GM04504 (cell line): ENCODE measurements at places on chromosomes 2 and 18.
A peak's percentile ranks its signal among the peaks of the same experiment; 100 is the strongest.

GRCh38 chr2:77520641-77521547, 1.3 kb downstream of the LRRTM4 start:
- no peak for DNase-seq

GRCh38 chr2:6523476-6523875, 342.2 kb downstream of the CMPK2 start:
- DNase-seq: no peak

- no peak for DNase-seq
Measured at GRCh38 chr2:67015681-67016080, 381.5 kb upstream of the ETAA1 start.

- DNase-seq: no peak
Measured at GRCh38 chr2:23363831-23364230, 21.1 kb upstream of the KLHL29 start.

GRCh38 chr2:164688896-164689419, 67.7 kb upstream of the GRB14 start:
- DNase-seq: no peak

- no peak for DNase-seq
Measured at GRCh38 chr2:137921105-137921880, 43.0 kb upstream of the HNMT start.

GRCh38 chr2:191329841-191330240, 84.6 kb downstream of the MYO1B start:
- no peak for DNase-seq

GRCh38 chr2:173075781-173076580, at the start of gene MAP3K20:
Gene MAP3K20 (plus strand): TSS chr2:173075846. CDS start chr2:173091032, 15,186 bp downstream.
- peak; percentile 62 for DNase-seq

- no peak for DNase-seq
Measured at GRCh38 chr2:231932985-231933915, 7.1 kb upstream of the NPPC start.

- DNase-seq: no peak
Measured at GRCh38 chr2:104213758-104214157, 640.2 kb upstream of the POU3F3 start.

DNA sequence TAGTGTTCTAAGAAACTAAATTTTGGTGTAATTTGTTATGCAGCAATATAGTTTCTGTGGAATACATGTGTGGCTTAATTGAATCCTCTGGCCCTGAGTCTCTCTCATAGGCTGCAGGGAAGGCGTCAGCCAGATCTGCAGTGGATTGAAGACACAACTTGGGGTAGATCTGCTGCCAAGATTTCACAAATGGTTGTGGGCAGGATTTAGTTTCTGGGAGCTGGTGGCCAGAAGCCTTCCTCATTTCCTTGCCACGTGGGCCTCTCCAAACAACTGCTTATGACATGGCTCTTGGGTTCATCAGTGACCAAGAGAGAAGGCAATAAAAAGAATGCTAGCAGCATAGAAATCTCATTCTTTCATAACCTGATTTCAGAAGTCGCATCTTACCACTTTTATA, 28.2 kb downstream of the CCDC102B start:
- DNase-seq: peak; percentile 41

- DNase-seq: no peak
Measured at GRCh38 chr18:24678626-24679025, 218.2 kb downstream of the HRH4 start.

DNA sequence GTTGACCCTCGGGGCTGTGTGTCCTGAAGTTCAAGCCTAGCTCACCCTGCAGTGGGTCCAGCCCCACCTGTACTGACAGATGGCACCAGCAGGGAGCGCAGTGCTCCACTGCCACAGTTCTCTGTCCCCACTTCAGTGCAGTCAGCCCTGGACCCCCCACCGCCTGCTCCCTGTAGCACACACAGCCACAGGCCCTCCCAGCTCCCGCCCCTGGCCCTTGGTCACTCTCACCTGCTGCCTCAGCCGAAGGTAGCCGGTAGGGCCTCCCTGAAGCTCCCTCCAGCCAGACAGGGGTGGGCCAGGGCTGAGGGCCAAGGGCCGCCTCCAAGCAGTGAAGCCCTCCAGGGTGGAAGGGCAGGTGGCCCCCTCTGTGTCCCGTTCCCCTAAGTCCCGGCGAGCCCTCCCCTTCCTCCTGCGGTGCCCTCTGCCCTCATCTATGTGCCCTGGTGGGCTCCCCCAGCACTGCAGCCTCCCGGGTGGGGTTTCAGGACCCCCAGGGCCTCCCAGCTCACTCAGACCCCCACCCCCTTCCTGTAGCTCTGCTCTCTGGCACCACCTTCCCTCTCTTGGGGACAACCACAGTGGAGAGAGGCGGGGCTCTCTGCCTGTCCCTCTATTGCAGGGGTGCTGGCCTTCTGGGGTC, 10.8 kb upstream of the ALPP start:
- DNase-seq: no peak

DNA sequence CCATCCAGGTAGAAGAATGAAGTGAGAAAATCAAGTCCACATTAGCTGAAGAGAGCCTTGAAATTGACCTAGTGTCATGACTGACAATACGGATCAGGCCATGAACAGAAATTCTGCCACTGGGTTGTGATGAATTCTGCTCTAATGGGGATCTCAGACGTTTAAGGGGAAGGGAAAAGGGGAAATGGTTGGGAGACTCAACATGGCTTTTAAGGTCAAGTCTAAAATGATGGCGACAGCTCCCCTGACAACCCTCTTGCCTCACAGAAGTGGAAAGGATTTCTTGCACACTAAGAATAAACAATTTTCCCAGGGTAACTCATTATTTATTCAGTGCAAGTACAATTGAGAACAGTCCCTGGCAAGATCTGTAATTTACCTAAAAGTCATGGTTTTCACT, 302.5 kb upstream of the ACVR2A start:
- DNase-seq: no peak

GRCh38 chr2:40240070-40240469, 211.8 kb downstream of the SLC8A1 start:
- peak; percentile 95 for DNase-seq

DNA sequence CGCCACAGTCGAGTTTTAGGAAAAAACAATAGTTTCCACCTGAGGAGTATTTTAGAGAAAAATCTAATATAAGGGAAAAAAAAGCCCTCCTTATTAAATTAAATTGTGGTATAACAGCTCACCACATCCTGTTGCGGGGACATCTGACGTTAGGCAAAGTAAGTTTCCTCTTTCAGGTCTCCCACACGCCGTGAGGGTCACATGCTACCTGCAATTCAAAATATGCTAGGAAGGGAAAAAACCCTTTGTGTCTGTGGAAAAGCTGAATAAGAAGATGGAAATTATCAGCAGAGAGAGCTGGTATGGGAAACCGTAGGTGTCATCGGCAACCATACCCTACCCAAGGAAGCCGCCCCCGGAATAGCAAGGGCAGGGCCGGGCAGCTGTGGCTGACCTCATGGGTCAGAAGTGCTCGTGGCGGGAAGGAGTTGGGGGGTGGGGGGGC, 128.0 kb downstream of the NFATC1 start:
- no peak for DNase-seq

DNA sequence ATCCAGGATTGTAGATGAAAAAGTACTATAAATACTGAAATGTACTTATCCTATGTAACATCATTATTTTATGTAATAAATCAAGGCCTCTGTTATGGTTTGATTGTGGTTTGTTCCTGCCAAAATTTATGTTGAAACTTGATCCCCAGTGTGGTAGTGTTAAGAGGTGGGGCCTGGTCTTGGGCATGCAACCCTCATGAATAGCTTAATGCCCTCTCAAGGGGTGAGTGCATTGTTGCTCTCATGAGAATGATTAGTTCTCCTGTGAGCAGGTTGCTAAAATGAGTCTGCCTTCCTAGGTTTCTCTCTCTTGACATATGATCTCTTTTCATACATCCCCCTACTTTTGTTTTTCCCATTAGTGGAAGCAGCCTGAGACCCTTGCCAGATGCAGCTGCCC, 915.4 kb downstream of the TSN start:
- DNase-seq: no peak

DNA sequence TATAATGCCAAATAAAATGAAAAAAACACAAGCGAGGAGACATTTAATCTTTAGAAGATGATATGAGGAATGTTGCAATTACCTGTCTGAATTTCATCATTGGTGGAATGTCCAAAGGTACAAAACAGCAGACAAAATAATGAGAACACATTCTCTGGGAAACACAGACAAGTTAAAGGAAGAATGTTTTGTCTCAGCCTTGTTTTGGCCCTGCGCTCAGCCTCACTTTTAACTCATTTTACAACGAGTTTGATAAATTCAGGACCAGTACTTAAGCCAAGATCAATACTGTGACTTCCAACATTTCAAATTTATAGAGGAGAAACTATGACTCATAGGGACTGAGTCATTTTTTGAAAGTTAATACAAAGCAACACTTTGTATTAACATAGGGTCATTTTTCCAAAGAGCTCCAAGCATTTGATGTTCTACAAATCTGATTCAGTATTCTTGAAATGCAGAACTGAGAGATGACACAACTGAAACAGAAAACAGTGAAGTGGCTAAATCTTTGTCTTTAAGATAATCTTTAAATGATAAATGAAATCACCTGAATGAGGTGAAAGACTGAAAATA, 833.2 kb upstream of the CHAC2 start:
- no peak for DNase-seq

DNA sequence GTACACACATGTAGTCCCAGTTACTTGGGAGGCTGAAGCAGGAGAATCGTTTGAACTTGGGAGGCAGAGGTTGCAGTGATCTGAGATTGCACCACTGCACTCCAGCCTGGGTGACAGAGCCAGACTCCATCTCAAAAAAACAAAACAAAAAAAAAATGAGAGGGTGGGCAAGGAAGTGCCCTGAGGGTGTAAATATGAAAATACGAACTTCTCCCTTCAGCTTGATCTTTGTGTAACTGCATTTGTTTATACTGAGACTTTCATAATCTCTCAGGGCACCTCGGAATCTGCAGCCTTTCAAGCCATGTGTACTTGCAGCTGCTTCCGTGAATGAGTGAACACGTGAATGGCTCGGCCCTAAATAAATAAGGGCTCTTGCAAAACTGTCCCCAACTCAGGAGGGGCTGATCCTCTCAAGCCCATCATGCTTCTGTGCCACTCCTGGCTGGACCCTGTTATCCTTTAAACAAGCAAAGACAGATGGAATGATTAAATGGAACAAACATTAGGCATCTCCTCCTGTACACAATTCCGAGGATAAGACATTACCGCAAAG, 96.8 kb downstream of the BOD1L2 start:
- no peak for DNase-seq

DNA sequence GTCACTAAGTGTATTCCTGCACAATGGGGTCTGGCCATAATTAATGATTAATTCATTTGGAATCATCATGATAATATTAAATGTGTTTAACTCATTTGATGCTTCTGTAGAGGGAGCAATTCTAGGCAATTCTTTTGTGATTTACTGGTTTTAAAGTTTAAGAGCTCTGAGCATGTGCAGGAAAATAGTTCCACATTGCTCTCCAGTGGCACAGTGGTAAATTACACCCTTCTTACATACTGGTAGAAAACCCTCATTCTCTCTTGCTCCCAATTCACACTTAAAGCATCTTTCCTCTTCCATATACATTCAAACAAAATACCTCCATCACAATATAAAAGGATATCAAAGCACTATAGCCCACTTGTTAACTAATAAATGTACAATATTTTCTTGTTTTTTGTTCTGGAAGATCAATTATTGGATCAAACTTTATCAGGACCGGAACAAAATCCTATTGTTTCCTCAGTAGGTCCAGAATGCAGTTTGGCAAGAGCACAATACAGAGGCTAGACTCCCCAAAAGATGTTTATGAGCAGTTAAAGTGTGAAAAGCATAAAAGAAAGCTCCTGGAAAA, 844.3 kb downstream of the MBD2 start:
- DNase-seq: peak; percentile 0

- DNase-seq: no peak
Measured at GRCh38 chr2:177675350-177675821, 282.8 kb downstream of the AGPS start.

GRCh38 chr2:60483401-60483800, 70.1 kb downstream of the BCL11A start:
- DNase-seq: peak; percentile 44

DNA sequence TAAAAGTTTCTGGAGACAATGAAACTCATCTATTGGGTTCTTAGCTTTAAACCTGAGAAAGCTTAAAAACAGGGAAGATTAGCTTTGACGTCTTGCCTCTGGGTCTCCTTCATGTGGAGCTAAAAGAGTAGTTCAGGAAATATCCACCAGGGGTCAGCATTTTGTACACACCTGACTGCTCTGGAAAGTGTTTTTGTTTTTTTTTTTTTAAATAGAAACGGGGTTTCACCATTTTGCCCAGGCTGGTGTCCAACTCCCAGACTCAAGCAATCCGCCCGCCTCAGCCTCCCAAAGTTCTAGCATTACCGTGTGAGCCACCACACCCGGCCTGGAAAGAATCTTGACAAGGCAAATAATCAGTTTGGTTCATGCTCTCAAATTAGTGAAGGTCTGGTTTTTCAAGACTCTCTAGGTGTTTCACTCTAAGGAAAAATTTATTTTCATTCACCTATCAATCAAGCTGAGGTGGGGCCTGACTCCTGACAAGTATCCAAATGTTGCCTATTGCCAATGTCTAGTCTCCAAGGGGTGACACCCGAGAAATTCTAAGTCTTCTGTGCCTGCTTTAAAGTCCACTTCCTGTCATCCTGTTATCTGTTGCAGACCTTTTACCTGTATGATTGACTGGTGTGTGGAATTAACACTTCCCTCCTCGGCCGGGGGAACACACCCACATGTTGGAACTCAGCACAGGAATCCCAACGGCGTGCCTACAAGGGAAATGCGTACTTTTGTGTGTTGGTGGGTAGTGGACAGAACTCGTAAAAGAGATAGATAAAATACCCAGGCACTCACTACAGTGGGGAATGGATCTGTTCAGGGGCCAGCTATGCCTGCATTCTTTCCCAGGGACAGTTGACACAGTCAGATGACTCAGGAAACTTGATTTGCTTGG, 11.3 kb downstream of the IL1RN start:
- DNase-seq: peak; percentile 36

DNA sequence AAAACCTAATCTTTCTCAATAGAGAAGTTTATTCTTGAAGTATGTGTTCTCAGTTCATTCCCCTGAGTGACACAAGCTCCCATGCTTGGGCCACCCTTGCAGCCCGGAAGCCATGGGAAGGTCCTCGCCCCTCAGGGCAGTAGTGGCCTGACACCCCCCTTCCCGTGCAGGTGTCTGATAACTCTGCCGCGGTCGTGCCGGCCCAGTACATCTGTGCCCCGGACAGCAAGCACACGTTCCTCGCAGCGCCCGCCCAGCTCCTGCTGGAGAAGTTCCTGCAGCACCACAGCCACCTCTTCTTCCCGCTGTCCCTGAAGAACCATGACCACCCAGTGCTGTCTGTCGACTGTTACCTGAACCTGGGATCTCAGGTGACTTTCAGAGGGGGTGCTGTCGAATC, 32.4 kb downstream of the NTSR2 start:
- DNase-seq: no peak

DNA sequence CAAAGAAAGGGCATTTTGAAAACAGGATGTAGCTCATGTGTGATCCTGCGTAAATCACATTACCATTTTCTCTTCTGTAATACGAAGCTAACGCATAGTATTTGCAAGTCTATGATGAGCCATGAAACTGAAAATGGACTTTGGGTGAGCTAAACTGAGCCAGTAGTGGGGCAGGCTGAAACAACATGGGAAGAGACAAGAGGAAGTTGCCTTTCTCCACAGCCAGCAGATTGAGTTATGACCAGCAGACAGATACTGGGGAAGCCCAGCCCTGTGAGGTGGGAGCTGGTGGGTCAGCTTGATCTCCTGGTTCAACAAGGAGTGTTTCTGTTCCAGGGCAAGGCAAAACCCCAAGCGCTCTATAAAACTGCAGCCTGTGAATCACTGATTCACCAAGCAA, 11.8 kb downstream of the CYRIA start:
- DNase-seq: no peak
